ENCODE measurements at places on chromosomes 13 and 19.

DNA sequence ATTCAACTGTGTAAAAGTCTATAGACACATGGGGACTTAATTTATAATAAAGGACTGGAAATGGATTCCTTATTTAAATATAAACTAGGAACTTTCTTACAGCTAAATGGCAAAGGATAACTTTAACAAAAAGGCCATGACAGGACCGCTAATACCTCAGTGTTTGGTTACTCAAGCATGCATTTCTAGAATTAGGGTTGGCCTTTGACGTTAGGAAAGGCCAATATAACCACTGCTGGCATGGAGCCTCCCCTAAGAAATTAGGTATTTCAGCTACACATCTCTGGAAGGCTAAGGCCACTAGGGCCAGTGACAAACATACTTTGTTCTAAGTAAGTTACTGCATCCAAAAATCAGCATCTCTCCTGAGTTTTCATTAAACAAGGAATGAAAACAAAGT lies 9.3 kb downstream of the PEG3 start:
- no peak for DNase-seq

DNA sequence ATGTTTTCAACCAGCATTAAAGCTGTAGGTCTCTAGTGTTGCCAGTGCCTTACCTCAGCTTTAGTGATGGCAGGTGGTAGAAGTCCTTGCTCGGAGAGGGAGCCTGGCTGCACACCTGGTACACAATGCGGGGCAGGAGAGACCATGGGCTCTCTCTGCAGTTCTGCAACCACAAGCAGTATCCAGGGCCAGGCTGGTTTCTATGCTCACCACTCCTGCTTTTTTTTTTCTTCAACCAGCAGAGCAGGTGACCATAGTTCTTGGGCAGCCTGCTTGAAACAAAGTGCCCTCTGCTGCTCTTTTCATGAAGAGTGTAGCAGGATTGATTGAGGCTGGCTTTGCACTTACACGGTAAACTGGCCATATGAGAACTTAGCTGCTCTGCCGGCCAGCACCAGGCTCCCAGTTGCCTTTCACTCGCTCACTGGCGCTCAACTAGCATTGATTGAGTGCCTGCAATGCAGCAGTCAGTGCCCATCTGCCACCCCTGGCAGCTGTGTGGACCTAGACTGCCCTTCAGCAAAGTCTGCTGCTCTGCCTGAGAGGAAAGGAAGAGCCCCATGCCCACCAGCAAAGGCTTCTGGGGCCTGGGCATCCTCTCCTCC lies 4.4 kb upstream of the CHAMP1 start:
- no peak for DNase-seq

DNA sequence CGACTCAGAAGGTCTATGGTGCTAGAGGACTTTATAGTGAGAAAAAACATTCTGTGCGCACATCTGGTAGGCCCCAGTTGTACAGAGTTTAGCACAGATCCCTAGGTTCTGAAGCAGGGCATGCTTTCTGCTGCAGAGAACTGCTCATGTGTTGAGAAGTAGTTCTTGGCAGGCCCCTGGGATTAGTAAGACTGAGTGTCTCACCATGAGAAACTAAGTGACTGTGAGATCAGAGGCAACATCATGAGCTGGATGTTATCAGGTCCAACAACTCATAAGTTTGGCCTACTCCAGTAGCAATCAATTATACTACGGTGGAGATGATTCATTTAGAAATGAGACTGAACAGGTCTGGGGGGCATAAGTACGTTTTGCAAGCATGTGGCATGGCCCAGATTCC lies 507.4 kb upstream of the KLF12 start:
- DNase-seq: no peak

GRCh38 chr13:35349052-35349451 lies 127.4 kb downstream of the MAB21L1 start:
- DNase-seq: no peak

GRCh38 chr13:70353096-70353495 lies 244.8 kb upstream of the KLHL1 start:
- no peak for DNase-seq

DNA sequence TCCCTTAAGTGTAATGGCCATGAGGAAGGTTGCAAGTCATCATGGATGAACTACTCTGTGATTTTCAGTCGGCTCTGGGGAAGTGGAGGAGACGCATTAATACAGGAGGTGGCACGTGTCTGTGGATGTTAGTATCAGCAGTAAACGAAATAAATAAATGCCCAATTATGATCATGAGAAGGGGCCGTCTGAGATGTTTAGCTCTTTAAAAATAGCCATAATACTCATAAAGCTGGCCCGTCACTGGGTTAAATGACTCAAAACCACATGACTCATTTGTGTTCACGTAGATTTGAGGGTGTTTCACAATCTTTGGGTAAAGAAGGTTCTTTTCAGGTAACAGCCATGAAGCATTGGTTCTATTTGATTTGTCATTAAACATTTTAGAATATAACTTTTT lies 620.6 kb downstream of the GPC6 start:
- DNase-seq: no peak

- no peak for DNase-seq
These were observed 3.5 kb downstream of the COPE start for GRCh38 chr19:18915639-18916038.

- DNase-seq: no peak
These were observed 909 bp downstream of the RFXANK start for GRCh38 chr19:19192910-19193423.

GRCh38 chr19:7292950-7293761 lies 1.1 kb downstream of the INSR start:
- DNase-seq: no peak

DNA sequence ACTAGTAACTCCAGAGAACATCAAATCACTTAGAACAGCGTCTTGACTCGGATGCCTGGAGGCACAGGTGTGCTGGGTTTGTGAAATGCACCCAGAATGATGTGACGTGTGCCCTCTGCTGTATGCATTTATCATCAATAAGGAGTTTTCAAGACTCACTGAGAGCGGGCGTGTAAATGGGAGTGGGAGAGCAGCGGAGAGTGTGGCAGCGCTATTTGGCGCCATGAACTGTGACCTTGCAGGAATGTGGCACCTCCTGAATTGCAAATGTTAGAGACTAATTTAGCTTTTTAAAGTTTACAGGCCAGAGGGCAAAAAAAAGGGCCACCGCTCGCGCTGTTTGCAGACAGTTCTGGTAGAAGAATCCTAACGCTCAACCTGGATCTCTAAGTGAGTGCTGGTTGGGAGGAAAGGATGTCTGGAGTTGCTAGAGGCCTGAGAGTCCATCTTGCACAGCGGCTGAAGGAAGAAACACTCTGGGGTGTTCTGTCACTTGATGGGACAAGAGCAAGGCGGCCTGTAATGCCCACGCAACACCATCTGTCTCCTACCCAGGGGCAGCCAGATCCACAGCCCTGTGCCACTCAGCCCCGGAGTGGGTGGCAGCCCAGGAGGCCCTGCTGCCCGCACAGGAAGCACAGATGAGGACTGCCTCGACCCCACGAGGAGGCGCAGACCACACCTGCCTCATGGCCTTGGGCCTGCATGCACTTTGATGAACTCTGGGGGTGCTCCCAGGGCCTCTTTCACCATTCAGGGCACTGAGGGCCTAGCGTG lies 19.7 kb downstream of the RANBP3 start:
- no peak for DNase-seq

GRCh38 chr19:49442771-49443365 lies 1.5 kb upstream of the SLC17A7 start:
- DNase-seq: peak; percentile 47

- no peak for DNase-seq
These were observed 562.1 kb upstream of the PCDH9 start for GRCh38 chr13:67792151-67792676.

- DNase-seq: no peak
These were observed 14.0 kb upstream of the NAA16 start for GRCh38 chr13:41296879-41297646.

- DNase-seq: no peak
These were observed 1139.6 kb upstream of the PCDH9 start for GRCh38 chr13:68369739-68370138.

GRCh38 chr13:41179593-41180250 lies 14.6 kb downstream of the KBTBD7 start:
- DNase-seq: no peak

GRCh38 chr19:2213799-2214198 lies 22.3 kb downstream of the PLEKHJ1 start:
- DNase-seq: no peak

- DNase-seq: no peak
These were observed 1.5 kb downstream of the RNF225 start for GRCh38 chr19:58396691-58397532.

DNA sequence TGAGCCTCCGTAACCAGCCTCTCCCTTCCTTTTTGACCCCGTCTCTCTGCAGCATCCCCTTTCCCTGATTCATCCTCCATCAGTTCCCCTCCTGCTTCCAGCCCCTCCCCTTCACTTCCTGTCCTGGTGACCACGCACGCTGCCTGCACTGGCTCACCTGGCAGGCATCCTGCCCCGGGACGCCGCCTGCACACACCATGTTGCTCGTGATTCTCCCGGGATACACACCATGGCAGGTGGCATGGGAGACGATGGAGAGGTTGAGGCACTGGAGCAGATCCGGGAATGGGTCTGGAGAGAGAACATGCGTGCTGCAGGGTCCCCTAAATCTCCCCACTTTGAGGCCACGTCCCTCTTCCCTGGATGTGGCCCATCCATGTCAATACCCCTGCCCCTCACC lies 4.2 kb downstream of the KLK12 start:
- DNase-seq: no peak

- no peak for DNase-seq
These were observed 507.2 kb upstream of the SLC10A2 start for GRCh38 chr13:103573446-103573845.

All from T-helper 22 cell (primary cell).